ENCODE measurements at places on chromosomes 2 and 18. TPM values are rescaled to one million over a fixed set of nuclear protein-coding genes. Genes with fewer than 3 reads are reported as not detected.

DNA sequence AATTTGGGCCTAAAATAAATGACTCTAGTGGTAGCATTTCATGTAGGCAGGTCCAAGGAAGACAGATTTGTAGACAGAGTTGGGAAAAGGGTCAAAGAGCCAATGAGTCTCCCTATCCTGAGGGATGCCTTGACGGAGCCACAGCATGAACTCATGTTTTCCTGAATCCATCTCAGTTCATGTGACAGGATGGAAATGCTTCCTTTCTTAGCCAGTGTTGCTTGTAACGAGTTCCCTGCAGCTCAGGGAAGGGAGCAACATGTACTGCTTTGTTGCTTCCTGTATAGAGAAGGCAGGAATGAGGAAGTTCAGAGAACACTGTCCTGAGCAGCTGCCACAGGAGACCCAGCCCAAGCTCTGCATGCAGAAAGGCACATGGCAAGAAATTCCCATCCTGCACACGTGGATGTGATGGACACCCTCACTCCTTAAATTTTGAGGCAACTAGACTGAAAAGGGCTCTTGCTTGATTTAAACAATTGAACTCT is 27.9 kb downstream of the TMEM17 start:
- peaks cover 32% of the 10 kb centered on the region for H3K4me1 ChIP-seq
- H3K36me3 ChIP-seq = no peaks in the 10 kb centered on the region
- peak overlapping the region; percentile 28 for H3K27ac ChIP-seq
- no peak overlapping the region for H3K4me3 ChIP-seq
- no peaks in the 10 kb centered on the region for H3K27me3 ChIP-seq

- H3K4me1 ChIP-seq = no peaks in the 10 kb centered on the region
- peaks cover 6% of the 10 kb centered on the region for H3K27me3 ChIP-seq
- no peak for DNase-seq
- no peaks in the 10 kb centered on the region for H3K36me3 ChIP-seq
Measured at GRCh38 chr18:27483276-27483675, 298.2 kb upstream of the CHST9 start.

- no peaks in the 10 kb centered on the region for H3K36me3 ChIP-seq
- H3K4me1 ChIP-seq = no peaks in the 10 kb centered on the region
- peaks cover 7% of the 10 kb centered on the region for H3K27me3 ChIP-seq
- DNase-seq = no peak
- no peak overlapping the region for H3K27ac ChIP-seq
Measured at GRCh38 chr2:2332381-2332780, 1.3 kb upstream of the MYT1L start.

- H3K36me3 ChIP-seq = no peaks in the 10 kb centered on the region
- H3K27me3 ChIP-seq = peaks cover 25% of the 10 kb centered on the region
- no peak overlapping the region for H3K4me3 ChIP-seq
- H3K4me1 ChIP-seq = no peaks in the 10 kb centered on the region
- DNase-seq = peak; percentile 34
Measured at GRCh38 chr2:233125455-233126065, 65.4 kb downstream of the INPP5D start.

CNTNAP5 gene
- total RNA-seq = not detected

- no peaks in the 10 kb centered on the region for H3K36me3 ChIP-seq
- no peak for DNase-seq
- H3K27me3 ChIP-seq = peaks cover 17% of the 10 kb centered on the region
- no peak overlapping the region for H3K4me3 ChIP-seq
- H3K27ac ChIP-seq = no peak overlapping the region
- peaks cover 11% of the 10 kb centered on the region for H3K4me1 ChIP-seq
Measured at GRCh38 chr2:3036432-3037125, 341.0 kb downstream of the EIPR1 start.

OTOS gene
- total RNA-seq = not detected

DSG3 gene
- not detected for total RNA-seq

MYOM1 gene
- 1.5 TPM for total RNA-seq

SNORC gene
- 2.2 TPM for total RNA-seq

GRCh38 chr2:31008561-31009114 is 129.6 kb downstream of the GALNT14 start:
- no peak overlapping the region for H3K4me3 ChIP-seq
- H3K27ac ChIP-seq = no peak overlapping the region
- no peak for DNase-seq
- no peaks in the 10 kb centered on the region for H3K36me3 ChIP-seq
- peaks cover 24% of the 10 kb centered on the region for H3K27me3 ChIP-seq

GRCh38 chr18:35076135-35076924 is 35.1 kb downstream of the MAPRE2 start:
- H3K27me3 ChIP-seq = no peaks in the 10 kb centered on the region
- no peak for DNase-seq
- peak overlapping the region; percentile 67 for H3K27ac ChIP-seq
- no peak overlapping the region for H3K4me3 ChIP-seq

DNA sequence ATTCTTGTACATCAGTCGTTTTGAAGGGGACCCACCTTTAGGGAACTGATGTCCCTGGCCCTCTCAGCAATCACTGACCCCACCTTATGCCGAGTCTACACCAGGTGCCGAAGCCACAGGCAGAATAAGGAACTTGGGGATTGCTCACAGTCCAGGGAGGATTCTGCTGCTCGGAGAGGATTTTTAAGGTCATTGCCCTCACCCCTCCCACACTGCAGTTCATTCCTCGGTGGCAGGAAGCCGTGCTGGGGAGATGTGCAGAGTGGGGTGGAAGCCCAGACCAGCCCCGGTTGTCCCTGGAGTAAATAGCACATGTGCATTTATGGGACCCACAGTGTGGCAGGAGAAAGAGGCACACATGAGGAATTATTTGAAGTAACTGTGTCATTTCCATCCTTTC is 50.4 kb downstream of the PLB1 start:
- no peaks in the 10 kb centered on the region for H3K27me3 ChIP-seq
- H3K27ac ChIP-seq = no peak overlapping the region
- no peaks in the 10 kb centered on the region for H3K36me3 ChIP-seq
- DNase-seq = no peak
- H3K4me3 ChIP-seq = no peak overlapping the region

DNA sequence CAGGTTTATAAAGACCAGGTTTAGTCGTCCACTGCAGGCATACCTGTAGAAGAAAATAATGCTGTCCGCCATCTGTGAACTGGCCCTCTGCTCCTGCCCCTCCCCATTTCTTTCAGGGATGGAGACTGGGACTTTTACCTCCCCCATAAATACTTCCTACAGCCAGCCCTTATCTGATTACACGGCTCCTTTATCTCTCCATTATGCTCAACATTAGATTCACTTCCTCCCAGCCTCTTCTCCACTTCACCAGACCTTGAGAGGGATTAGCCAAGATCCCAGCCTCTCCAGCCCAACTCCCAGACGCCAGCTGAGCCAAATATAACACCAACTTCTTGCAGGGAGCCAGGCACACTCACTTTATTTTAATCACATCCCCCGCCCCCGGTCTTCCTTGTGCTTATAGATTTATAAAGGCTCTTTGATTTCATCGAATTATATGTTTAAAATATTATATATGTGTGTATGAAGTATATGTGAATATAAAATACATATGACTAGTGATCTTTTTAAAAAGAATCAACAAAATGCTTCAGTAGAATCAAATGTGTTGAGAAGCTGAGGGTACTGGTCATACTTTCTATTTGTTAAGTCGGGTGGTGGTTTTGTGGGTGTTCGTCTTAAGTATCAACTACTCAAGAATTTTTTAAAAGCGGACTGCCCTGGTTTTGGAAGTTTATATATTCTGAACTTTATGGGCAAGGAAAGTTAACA is 81.0 kb downstream of the SPRED2 start:
- H3K27me3 ChIP-seq = no peaks in the 10 kb centered on the region
- H3K36me3 ChIP-seq = no peaks in the 10 kb centered on the region

GRCh38 chr18:33469699-33470098 is 29.2 kb upstream of the CCDC178 start:
- no peak overlapping the region for H3K4me3 ChIP-seq
- no peaks in the 10 kb centered on the region for H3K36me3 ChIP-seq
- H3K27ac ChIP-seq = no peak overlapping the region
- DNase-seq = no peak

LTBP1 gene
- total RNA-seq = 398 TPM

ANKRD30B gene
- total RNA-seq = not detected

DNA sequence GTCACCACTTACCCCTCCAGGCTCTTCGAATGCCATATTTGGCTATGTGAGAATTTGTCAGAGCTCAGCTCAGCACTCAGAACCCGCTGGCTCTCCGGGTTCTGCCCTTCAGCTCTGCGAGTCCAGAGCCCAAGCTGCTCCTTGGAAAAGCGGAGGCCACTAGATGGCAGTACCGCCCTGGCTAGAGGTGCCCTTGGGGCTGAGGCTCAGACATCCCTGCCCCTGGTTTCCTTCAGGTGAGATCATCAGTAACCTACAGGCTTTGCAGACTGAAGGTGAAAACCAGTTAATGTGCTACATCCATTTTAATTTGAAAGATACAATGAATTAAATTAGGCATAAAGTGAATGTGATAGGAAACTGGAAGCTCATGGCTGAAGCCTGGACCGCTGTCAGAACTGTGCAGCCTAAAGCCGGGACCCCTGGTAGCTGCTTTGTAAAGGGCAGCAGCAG is 285.6 kb downstream of the AGAP1 start:
- DNase-seq = no peak
- H3K4me3 ChIP-seq = no peak overlapping the region
- no peak overlapping the region for H3K27ac ChIP-seq
- no peaks in the 10 kb centered on the region for H3K27me3 ChIP-seq
- H3K36me3 ChIP-seq = peaks cover 4% of the 10 kb centered on the region

GKN2 gene
- total RNA-seq = not detected

KCNE4 gene
- total RNA-seq = 22.3 TPM

DNA sequence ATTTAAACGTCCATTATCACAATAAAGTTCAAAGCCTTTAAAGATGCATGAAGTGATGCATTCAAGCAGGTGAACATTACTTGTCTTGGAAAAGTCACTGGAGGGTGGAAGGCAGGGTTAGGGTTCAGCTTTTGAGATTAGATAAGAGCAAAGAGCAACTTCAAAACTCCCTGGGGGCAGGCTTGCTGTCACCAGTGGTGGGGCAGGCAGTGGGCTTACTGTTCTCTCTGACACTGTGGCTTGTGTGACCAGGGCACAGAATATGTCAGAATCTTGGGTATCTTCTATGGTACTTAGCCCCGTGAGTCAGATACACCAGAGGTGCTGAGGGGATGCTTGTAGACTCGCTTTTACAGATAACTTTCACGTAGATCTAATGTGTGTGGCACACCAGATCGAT is 52.8 kb downstream of the WIPF1 start:
- DNase-seq = no peak
- H3K27ac ChIP-seq = no peak overlapping the region
- no peaks in the 10 kb centered on the region for H3K27me3 ChIP-seq

RTP5 gene
- total RNA-seq = not detected

SLC9A4 gene
- not detected for total RNA-seq

DNA sequence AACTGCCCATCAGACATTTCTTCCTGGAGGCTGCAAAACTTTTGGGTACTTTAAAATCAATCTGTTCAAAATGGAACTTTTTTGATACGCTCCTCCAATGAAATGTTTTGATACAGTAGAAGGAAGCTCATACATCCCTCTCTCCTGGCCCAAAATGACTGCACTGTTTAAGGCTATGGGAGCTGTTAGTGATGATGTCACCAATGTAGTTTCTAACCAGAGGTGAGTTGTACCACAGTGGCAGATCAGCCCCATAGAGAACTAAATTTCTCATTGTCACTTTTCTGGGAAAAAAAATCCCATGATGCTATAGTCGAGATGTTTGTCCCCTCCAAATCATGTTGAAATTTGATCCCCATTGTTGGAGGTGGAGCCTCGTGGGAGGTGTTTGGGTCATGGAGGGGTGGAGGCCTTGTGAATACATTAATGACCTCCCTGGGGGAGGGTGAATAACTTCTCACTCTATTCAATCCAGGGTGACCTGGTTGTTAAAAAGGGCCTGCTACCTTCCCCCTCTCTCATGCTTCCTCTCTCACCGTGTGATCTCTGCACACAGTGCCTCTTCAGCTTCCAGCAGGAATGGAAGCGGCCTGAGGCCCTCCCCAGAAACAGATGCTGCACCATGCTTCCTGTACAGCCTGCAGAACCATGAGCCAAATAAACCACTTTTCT is 117.4 kb upstream of the NPAS2 start:
- H3K27me3 ChIP-seq = peaks cover 15% of the 10 kb centered on the region
- no peak overlapping the region for H3K4me3 ChIP-seq
- peaks cover 4% of the 10 kb centered on the region for H3K36me3 ChIP-seq
- H3K4me1 ChIP-seq = no peaks in the 10 kb centered on the region

CYS1 gene
- 7.0 TPM for total RNA-seq

DNA sequence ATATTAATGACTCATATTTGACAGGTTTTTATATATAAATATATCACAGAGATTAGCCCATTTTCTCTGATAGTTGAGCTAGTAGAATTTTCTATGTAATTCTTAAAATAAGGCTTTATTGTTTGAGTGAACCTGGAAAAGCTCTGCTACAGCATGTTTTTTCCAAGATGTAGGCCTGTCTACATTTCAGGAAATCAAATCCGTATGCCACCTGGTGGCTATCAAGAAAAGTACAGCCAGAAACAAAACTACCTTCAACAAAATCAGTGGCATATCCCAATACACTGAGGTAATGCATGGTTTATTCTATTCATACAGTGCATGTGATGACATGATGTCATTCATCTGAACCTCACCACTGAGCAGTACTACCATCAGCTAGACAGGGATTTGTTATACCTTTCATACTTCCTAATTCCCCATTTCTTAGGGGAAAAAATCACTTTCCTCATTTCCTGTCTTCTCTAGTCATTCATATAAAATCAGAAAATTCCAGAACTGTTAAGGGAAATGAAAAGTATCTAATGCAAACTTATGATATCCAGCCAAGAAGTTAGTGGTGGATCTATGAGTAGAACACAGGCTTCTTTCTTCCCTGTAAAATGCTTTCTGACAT is 310.4 kb upstream of the SYT4 start:
- no peaks in the 10 kb centered on the region for H3K27me3 ChIP-seq
- DNase-seq = no peak
- no peaks in the 10 kb centered on the region for H3K4me1 ChIP-seq
- no peaks in the 10 kb centered on the region for H3K36me3 ChIP-seq

STRADB gene
- total RNA-seq = 18.6 TPM

OTOF gene
- total RNA-seq = not detected

- no peak overlapping the region for H3K27ac ChIP-seq
- DNase-seq = peak; percentile 38
- H3K27me3 ChIP-seq = peaks cover 26% of the 10 kb centered on the region
Measured at GRCh38 chr2:233119806-233120205, 59.7 kb downstream of the INPP5D start.

Measured in chondrocyte (in vitro differentiated cells).